Stimulated activated CD8-positive, alpha-beta memory T cell treated with anti-CD3 and anti-CD28 coated beads, Interleukin-12 subunit alpha, Interleukin-12 subunit beta, amount 100 ng/mL, for 1 hour (primary cell): ENCODE measurements at places on chromosomes 3 and 15.

- no peak for DNase-seq
Measured at GRCh38 chr3:127786353-127787070, 35.8 kb downstream of the MGLL start.

DNA sequence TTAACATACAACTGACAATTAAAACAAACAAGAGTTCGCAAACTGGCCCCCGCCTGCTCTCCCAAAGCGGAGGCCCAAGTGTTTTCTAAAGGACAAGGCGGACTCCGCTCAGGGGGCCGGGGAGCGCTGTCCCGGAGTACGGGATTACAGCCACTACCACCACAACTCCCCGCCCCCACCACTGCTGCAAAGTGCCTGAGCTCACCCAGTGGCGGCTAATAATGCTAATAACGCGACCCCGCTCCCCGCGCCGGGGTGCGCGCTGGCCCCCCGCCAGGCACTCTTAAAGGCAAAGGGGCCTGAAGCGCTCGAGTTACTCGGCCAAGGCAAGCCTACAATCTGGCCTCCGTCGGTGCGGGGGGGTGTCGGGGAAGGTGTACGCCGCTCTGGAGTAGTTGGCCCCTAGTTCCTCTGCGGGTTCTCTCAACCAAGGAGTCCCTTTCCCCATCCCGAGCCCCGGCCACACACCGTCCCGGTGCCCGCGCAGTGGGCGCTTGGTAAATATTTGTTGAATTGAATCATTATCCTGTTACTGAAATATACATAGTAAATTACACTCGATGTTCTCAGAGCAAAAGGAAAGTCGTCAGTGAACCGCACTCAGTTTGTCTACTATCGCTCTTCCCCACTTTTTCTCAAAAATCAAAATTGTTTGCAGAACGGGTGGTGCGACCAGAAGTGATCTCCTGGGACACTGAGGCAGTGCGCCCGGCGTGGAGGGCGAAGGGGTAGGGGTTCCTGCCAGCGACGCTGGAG is 827 bp downstream of the WNT5A start:
- DNase-seq, result no peak

DNA sequence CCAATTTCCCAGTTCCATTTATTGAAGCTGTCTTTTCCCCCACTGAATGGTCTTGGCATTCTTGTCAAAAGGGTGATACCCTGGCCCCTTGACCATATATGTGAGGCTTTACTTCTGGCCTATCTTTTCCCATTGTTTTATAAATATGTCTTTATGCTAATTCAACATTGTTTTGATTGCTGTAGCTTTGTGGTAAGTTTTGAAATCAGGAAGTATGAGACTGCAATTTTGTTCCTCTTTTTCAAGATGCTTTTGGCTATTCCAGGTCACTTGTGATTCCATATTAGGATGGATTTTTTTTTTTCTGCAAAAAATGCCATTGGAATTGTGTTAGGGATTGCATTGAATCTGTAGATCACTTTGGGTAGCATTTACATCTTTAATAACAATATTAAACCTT is 141.2 kb upstream of the MANF start:
- no peak for DNase-seq

DNA sequence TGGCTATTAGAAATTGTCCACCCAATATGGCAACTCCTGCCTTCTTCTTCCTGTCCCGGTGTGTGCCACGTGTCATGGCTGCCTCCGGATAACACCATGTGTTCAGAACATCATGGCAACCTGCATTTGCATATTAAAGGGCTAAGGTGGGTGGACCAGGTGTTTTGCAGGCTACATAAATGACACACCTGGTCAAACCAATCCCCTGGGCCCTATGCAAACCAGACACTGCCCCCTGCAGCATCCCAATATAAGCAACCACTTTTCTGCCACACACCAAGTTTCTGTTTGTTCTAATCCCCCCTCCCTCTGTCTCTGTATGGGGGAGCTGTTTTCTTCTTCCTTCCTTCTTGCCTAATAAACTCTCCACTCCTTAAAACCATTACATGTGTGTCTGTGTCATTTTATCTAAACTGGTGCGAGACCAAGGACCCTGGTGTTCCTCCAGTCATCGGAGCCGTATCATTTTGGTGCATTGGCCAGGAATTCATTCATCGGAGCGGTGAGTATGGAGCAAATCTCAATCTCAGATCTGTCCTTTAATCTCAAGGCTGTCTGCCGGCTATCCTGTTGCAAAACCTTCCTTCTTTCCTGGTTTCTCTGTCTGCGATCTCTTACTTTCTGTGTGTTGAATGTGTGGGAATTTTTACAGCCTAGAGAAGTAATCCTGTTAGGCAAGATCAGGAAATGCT is 44.5 kb downstream of the NCEH1 start:
- DNase-seq, result no peak

GRCh38 chr3:170585937-170586310 is at the start of gene SLC7A14:
Gene SLC7A14 (minus strand): TSS chr3:170586075. CDS start chr3:170526936, 59,139 bp downstream.
- no peak for DNase-seq
